Esophagus mucosa (tissue), 1 donor: ENCODE measurements at places on chromosomes 13 and 19. TPM values are rescaled to one million over a fixed set of nuclear protein-coding genes. Genes with fewer than 3 reads are reported as not detected.
A peak's percentile ranks its signal among the peaks of the same experiment; 100 is the strongest.

ZNF723 gene
- not detected for total RNA-seq

DNA sequence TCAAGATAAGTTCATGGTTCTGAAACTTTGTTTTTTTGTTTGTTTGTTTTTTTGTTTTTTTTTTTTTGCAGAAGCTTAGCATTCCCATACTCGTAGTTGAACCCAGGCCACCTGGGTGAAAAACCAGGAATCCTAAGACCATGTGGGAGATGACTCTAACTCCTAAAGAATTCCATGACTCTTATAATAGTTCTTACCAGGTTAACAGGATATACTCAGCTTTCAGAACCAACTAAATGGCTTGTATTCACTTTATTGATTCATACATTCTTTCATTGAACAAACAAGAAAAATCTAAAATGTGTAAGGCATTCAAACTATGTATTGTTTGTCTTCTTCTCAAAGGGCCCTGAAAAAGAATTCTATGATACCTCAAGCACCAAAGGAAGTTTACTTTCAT lies 40.5 kb upstream of the KLF5 start:
- no peak for ATAC-seq

DNA sequence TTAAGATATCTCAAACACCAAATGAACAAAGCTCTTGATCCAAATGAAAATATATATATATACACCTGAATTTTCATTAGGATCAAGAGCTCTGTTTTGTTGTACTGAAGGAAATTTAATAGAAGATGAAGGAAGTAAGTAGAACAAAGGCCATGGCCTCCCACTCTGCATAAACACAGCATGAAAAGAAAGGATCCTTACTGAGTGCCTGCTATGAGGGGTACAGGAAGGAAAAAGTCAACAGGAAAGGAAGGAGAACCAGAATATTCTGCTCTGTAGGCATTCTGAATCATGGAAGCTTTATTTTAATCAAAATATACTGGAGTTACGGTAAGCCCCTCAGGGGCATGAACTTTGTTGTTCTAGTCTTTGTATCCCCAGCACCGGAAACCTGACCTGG lies 22.1 kb downstream of the TMTC4 start:
- ATAC-seq: no peak

DNA sequence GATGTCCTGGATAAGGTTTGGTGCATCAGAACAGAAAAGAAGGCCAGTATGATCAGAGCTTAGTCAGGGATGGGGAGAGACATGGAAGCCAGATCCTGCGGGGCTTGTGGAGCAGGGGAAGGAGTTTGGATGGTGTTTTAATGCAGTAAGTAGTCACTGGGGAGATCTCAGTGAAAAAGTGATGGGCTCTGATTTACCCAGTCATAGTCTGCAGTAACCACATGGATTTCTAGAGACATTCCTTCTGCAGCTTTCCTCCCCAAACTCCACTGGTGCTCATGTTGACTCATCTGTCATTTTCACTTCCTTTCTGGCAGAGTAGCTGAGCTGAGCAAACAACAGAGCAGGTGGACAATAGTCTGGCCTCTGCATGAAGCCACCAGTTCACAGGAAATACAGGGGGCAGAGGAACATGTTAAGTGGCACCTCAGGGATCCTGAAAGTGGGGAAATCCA lies 144.1 kb downstream of the DPF1 start:
- peak; percentile 67 for ATAC-seq

GRCh38 chr19:12937093-12937926 lies 1.1 kb upstream of the CALR start:
- no peak for ATAC-seq

FRY gene
- total RNA-seq: 10.2 TPM

KIR3DL2 gene
- not detected for total RNA-seq

SPIB gene
- 0.44 TPM for total RNA-seq

DNA sequence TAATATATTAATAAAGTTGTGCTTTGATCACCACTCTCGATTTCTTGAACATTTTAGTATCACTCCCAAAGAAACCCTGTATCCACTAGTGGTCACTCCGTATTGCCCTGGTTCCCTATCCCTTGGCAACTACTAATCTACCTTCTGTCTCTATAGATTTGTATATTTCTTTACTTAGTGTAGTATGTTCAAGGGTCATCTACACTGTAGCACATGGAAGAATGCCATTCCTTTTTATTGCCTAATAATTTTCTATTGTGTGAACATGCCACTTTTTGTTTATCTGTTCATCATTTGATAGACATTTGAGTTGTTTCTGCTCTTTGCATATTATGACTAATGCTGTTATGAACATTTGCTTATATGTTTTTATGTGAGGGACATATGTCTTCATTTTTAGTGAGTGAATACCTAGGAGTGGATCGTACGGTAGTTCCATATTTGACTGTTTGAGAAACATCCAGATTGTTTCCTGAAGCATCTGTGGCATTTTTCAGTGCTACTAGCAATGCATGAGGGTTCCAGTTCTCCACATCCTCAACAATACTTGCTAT lies 254.0 kb downstream of the GPC6 start:
- ATAC-seq: no peak

MISP3 gene
- 3.4 TPM for total RNA-seq

COL5A3 gene
- 5.6 TPM for total RNA-seq

DNA sequence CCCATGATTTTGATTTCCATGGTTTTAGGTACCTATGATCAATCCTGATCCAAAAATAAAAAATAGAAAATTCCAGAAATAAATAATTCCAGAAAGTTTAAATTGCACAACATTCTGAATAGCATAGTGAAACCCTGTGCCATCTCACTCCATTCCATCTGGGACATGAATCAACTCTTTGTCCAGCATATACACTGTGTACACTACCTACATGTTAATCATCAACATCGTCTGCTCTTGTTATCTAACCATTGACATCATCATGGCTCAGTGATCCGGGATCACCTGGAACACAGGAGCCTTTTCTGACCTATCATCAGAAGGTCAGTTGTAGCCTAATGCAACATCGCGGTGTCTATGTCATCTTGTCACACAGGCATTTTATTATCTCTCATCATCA lies 75.6 kb downstream of the MYO16 start:
- ATAC-seq: no peak

ZNF729 gene
- total RNA-seq: not detected

CBARP gene
- total RNA-seq: 2.0 TPM

PALM gene
- 2.0 TPM for total RNA-seq

DNA sequence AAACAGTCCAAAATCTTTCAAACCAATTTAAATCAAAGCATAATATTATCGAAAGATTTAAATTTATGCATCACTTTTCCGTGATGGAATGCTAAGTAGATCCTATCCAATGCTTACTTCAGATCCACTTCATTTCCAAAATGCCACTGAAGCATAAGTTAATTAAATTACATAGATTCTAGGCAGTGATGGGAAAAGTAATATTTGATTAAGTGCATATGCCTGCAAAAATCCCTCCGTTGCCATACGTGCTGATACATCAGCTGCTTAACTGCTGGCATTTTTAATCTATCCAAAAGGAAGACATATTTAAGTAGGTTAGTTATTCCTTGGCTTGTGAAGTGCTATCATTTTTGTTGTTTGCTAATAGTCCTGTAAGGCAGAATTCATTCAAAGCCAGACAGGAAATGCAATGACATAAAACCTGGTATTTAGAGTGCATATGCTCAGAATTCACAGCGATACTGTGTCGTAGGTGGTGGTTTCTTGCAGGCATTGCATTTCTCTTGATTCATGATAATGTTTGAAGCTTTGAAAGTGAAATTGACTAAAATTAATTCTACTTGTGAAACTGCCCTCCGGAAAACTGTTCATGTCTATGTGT lies 738.3 kb upstream of the GPC6 start:
- ATAC-seq: no peak

DNA sequence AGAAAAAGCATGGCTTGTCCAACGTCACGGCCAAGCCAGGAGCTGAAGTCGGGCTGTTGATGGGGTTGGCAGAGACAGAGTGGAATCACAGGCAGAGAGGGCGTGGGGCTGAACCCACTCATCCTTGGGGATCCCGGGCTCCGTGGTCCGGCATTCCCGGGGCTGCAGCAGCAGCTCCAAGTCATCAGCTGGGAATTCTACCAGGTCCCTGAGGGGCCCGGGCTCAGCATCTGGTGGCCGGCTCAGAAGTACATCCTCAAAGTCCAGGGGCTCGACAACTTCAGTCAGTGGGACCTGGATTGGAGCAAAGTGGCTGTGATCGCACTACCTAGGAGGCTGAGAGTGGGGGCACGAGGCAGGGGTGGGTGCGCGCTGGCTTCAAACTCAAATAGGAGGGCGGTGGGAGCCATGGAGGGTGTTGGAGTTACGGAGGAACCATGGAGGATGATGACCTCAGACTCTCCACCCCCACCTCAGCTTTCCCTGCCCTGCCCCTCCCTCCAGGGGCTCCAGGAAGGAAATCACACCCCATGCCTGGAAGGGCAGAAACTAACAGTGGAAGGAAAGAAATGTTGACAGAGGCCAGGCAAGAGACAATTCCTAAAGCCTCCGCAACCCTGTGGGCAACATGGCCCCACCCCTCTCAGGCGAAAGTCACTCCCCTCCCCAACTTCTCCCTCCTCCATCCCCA lies 9.5 kb downstream of the DOCK6 start:
- no peak for ATAC-seq

KLK12 gene
- 153 TPM for total RNA-seq

NCR1 gene
- total RNA-seq: 0.44 TPM

DNA sequence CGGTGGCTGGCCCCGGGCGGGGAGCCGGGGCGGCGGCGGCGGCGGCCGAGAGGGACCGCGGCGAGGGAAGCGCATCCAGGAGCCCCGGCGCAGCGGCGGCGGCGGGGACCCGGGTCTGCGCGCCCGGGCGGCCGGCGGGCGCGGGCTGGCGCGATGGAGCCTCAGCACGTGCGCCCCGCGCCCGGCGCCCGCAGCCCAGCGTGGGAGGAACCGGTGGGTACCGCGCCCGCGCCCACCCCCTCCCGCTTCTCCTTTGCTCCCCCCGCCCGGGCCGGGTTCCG lies 7.8 kb upstream of the DGKH start:
- peak; percentile 1 for ATAC-seq
